ENCODE measurements at places on chromosomes 5 and 9.

DNA sequence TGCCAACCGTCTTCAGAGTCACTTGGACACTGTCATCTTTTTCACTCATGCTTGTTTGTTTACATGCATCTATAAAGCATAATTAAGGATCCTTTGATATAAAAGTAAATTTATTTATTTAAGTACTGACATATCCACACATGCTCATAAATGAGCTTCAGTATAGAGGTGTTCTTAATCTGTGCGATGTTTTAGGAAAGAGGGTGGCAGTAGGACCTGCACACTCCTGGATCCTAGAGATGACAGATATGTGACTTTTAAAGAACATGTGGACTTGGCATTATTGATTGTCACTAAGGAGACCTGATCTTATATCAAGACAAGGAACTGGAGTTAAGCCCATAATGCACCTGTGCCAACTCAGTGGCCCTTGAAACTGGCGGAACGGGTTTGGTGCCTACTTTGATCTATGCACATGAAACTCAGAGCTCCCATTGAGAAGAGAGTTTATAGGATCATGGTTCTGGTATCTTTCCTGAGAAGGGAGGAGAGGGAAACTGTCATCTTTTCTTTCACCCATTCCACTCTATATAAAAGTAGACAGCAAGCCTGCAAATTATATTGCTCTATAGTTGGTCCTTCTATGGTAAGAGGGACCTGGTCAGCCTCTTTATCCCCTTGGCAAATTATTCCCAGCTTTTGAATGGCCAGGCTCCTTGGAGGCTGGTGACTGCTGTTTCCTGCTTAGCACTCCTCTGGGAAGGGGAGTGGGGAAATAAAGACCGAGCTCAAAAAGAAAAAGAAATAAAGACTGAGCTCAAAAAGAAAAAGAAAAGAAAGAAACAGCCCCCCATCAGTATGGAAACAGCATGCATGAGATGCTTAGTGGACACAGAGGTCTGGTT lies 57.8 kb upstream of the LIFR start:
- no peak for DNase-seq

DNA sequence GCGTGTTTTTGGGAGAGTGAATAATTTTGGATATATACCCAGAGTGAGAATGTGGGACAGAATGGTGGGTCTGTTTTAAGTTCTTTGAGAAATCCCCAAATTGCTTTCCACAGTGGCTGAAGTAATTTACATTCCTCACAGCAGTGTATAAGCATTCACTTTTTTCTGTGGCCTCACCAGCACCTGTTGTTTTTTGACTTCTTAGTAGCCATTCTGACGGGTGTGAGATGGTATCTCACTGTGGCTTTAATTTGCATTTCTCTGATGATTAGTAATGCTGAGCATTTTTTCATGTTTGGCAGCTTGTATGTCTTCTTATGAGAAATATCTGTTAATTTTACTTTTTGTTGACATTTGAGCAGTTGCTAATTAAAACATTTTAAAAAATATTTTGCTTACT lies 9.4 kb upstream of the SPATA31D1 start:
- no peak for DNase-seq

DNA sequence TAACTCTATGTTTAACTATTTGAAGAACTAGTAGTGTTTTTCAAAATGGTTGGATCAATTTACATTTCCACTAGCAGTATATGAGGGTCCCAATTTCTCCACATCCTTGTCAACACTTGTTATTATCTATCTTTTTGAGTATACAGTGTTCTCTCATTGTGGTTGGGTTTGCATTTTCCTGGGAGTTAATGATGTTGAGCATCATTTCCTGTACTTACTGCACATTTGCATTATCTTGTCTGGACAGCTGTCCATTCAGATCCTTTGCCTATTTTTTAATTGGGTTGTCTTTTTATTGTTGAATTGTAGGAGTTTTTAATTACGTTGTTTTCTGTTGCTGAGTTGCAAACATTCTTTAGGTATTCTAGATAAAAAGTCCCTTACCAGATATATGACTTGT lies 103.4 kb upstream of the LRRTM2 start:
- no peak for DNase-seq

DNA sequence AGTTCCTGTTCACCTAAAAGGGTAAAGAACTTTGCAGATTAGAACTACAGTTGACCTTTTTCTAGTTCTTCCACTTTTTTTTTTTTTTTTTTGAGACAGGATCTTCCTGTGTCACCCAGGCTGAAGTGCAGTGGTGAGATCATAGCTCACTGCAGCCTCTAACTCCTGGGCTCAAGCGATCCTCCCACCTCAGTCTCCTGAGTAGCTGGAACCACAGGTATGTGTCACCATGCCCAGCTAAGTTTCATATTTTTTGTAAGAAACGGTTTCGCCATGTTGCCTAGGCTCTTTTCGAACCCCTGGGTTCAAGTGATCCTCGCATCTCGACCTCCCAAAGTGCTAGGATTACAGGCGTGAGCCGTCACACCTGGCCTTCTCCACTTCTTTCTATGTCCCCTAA lies 39.7 kb upstream of the TNFAIP8 start:
- no peak for DNase-seq

DNA sequence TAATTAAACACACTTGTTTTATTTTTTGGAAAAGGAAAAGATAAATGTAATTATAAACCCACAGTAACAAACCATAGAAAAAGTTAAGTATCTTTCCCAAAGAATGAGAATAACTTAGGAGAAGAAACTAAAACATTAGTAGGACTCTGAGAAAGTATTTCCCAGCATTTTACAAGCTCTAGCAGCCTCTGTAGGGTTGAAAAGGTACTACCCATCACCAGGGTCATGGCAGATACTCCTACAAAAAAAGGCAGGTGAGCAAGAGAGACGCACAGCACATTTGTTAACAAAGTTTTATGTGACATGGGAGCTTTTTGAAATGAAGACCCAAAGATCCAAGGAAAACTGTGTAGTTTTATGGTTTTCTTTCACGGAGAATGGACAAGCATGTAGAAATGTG lies 77.7 kb upstream of the FAM169A start:
- no peak for DNase-seq

DNA sequence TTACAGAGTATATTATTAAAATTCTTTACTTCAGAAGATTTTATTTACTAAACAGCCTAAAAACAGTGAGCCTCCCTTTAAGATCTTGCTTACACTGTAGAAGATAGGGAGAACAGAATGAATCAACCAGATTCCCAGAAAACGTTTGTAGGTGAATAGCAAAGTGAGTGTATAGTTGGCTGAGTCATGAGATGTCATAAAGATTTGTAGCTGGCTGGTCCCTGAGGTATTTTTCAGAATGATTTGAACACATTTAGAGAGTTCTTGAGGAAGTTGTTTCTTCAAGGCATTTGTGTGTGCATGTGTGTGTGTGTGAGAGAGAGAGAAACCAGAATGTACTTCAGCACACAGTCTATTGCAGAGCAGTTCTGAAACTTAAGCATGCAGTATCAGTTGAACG lies 159.4 kb upstream of the PRR16 start:
- DNase-seq, result peak; percentile 83

- DNase-seq, result peak; percentile 74
These were observed 16.8 kb downstream of the NIPAL4 start for GRCh38 chr5:157476702-157477408.

- peak; percentile 32 for DNase-seq
These were observed 142.3 kb downstream of the TSSK1B start for GRCh38 chr5:113292462-113292861.

DNA sequence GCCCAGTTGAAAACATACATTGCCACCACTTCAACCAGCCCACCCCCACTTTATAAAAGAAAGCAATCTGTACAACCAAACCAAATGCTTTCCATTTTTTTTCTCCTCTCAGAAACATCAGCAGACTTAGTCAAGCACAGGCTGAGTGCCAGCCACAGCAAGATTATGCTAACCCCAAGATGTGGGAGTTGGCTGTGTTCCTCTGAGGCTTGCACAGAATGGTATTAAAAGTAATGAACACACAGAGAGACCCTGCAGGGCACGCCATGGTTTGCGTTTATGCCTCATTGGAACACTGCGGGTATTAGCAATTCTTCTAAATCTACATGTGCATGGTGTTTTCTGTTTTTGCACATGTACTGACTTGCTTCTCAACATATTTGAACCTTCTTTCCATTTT lies 419.9 kb upstream of the GRAMD2B start:
- peak; percentile 83 for DNase-seq

GRCh38 chr5:423626-424261 lies 19.2 kb upstream of the EXOC3 start:
- no peak for DNase-seq

DNA sequence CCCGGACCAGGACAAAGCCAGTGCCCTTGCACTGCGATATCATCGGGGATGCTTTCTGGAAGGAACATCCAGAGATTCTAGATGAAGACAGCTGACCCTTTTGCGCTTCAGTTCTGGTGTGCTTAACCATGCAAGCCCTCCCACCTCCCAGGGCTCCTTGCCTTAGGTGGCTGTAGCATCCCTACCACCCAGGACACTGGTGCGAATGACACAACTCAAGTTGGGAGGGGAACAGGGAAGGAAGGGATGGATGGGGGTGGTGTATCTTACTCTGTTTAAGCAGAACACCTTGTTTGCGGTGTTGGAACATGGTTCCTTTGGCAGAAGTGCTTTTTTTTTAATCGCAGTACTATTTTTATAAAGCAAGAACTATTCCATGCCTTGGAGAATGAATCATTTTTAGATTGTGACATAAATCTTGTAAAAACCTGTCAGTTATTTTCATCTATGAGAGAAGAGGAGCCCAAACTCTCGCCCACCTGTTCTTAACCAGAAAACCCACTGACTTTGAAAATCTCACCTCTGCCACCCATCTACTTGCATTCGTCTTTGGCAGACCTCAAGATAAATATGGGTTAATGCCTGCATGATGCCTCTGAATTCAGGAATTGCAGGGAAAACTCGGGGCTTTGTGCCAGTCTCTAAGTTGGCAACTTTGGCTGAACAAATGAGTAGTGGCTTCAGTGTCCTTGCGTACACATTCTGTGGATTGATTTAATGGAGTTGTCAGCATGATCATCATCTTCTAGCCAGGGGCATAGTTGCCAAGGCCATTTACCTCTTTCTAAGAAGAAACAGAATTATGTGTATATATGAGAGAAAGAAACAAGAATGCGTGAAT lies 3.9 kb upstream of the LSM11 start:
- DNase-seq, result no peak

- DNase-seq, result no peak
These were observed 472.0 kb upstream of the WWC1 start for GRCh38 chr5:167819406-167819805.

DNA sequence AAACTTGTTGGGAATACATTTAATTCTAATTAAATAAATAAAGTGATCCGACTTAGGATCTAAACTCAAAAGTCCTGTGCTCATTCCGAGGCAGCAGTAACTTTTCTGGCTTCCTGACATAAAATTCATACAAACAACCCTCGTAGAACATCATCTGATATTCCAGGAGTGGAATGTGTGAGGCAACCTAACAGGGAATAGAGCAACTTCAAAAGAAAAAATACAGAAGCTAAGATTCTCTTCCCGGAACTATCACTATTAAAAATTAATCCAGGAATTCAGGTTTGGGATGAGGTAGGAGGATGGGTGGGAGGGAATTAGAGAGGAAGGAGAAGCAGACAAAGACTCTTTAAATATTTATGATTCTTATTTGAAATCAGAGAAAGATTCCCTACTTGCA lies 32.9 kb upstream of the TRIO start:
- DNase-seq, result peak; percentile 56

DNA sequence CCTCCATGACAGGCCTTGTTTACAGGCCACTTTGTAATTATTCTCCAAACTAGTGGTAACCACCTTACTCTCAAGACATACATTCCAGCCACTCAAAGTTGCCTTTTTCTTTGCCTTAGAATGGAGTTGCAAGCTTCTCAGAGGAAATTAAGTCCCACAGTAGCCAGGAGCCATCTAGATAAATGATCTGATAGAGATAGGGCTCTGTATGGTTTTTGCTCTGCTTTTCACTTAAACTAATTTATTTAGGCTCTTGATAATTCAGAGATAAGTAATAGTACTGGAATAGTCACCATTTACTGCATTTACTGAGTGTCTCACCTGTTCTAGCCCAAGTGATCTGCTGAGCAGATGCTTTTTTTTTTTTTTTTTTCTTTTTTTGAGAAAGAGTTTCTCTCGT lies 7.5 kb downstream of the LARP1 start:
- no peak for DNase-seq

GRCh38 chr5:171477101-171477500 lies 57.7 kb downstream of the FGF18 start:
- no peak for DNase-seq

GRCh38 chr9:8962084-8962483 lies 1162.5 kb upstream of the DMAC1 start:
- DNase-seq, result no peak

DNA sequence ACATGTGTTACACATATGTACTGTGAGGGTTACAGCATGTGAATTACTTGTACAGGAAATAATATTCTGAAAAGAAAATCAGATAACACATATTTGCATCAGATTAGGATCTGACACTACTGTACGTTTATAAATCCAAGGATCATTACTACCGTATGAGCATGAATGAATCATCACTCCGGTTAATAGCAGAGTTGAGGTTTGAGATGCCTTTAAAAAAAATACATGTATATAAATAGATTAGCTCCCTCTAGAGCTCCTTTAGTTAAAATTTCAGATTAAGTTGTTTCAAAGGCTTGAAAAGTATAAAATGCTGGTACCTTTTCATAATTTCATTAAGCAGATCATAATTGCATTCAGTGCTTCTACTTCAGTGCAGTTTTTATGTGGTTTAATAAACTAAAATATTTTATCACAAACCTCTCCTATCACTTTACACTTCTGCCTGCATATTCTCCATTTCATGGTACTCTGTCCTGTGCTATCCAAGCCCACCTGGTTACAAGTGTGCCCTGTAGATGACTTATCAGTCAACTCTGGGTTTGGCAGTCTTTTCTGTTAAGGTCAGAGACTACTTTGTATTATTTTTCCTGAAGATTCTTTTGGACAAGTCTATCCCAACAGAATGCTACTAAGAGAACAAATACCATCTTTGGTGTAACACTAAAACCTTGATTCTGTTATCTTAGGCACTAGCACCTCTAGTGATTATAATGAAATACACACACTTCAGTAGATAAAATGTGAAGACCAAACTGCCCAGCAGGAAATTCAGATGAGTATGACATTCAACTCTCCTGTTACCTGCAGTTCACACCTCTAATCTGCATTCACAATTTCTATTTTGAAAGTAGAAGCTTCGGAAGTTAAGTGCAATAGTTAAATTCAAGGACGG lies 48.0 kb upstream of the POU5F2 start:
- DNase-seq, result peak; percentile 88

Data from IMR-90 (cell line).